Vagina (tissue), 2 donors: ENCODE measurements at places on chromosomes 6 and 20. TPM values are rescaled to one million over a fixed set of nuclear protein-coding genes. Genes with fewer than 3 reads are reported as not detected.

- no peak for DNase-seq
Measured at GRCh38 chr20:44419131-44419844, 56.4 kb upstream of the TTPAL start.

DNA sequence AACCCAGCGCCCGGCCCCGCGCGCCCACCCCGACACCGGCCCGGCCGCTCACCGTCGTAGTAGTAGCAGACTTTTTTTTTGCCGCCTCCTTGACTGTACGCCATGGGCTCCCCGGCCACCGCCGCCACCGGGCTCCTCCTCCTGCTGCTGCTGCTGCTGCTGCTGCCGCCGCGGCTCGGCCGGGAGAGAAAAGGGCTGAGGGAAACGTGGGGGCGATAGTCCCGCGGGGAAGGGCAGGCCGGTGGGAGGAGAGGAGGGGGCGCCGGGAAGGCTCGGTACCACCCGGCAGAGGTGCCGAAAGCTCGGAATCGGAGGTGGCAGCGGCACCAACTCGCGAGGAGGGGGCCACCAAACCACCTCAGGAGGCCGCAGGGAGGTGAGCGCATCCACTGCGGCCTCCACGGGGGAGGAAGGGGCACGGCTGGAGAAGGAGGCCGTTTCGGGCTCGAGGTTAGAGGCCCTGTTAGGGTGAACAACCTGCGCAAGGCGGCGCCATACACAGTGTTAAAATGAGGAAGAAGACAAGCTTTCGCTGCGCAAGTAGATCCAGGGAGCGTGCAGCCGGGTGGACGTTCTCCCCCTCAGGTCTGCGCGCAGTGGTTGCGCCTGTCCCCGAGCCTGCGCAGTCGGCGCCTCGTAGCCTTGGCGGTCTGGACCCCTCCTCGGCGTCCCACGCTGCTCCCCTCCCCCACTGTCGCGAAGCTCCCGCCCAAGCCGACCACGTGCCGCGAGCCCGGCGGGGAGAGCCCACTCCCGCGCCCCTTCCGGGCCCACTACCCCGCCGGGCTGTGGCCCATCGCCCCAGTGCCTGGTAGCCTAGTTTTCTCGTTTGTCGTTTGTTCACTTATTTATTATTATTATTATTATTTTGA is at the start of gene HDAC2:
TSS of gene HDAC2 (minus strand) at position 344 of the 872 bp plus-strand sequence. CDS start at position 104, 240 bp downstream.
- no peak for DNase-seq

GRCh38 chr6:154653385-154653784 is 79.8 kb upstream of the SCAF8 start:
- DNase-seq: no peak

DNA sequence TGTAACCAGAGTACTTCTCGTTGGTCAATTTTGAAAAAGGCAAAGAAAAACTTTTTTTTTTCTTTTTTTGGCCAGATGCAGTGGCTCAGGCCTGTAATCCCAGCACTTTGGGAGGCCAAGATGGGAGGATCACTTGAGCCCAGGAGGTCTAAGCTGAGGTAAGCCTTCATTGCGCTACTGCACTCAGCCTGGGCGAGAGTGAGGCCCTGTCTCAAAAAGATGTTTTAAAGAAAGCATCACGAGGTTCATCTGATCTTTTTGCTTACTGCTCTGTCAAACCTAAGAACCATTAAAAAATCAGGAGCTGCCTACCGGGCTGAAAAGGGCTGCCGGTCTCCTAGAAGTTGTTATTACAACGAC is 607 bp downstream of the LYRM2 start:
- no peak for DNase-seq

Gene PTCRA
- total RNA-seq: not detected

Gene LY6G6D
- total RNA-seq: not detected

Gene CDH4
- total RNA-seq: 0.25 TPM

- DNase-seq: no peak
Measured at GRCh38 chr6:131013495-131013894, 49.5 kb downstream of the EPB41L2 start.

Gene SIRPD
- total RNA-seq: not detected

DNA sequence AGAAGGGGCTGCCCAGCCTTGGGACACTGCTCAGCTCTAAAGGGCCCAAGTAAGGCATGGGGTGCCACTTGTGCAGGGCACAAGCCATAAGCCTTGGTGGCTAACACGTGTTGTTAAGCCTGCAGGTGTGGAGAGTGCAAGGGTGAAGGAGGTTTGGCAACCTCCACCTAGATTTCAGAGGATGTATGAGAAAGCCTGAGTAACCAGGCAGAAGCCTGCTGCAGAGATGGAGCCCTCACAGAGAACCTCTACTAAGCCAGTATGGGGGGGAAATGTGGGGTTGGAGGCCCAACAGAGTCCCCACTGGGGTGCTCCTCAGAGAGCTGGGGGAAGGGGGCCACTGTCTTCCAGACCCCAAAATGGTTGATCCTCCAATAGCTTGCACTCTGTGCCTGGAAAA is 32.6 kb downstream of the SERINC1 start:
- DNase-seq: no peak

Gene PRDM13
- not detected for total RNA-seq

Gene SLC16A10
- total RNA-seq: 5.4 TPM

Gene INSM1
- total RNA-seq: not detected

GRCh38 chr20:32454164-32455145 is 96.3 kb downstream of the ASXL1 start:
- no peak for DNase-seq

DNA sequence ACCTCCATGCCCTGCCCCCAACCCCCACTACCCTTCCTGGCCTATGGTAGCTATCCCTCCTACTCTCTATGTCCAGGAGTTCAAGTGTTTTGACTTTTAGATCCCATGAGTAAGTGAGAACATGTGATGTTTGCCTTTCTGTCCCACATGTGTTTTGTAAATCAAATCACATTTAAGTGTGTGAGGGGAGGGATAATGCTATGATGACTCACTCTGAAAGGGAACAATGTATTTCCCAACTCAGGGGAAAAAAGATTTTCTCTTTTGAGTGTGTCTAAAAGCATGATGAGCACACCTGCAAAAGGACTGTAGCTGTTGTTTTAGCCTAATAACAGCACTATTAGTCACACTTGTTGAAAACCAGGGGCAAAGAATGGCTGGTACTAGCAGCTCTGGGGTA is 193.7 kb downstream of the GJA10 start:
- no peak for DNase-seq

GRCh38 chr20:19828232-19828631 is 70.2 kb downstream of the RIN2 start:
- DNase-seq: no peak

DNA sequence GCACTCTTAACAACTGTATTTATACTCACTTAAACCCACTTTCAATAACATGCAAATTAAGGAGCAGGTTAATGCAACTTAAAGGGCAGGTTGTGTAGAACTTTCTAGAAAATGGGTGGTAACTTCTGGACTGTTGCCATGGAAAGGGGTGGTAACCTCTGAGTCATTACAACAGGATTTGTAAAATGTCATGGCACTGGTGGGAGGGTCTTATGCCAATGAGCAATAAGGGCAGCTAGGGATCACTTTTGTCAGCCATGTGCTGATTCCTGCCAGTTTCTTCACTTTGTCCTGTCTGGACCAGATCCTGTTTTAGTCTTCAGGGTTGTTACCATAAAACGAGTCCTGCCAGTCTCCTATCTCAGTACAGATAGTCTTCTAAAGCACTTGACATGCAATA is 560.5 kb upstream of the PTCHD4 start:
- DNase-seq: no peak

GRCh38 chr20:21225215-21225947 is 77.8 kb upstream of the XRN2 start:
- no peak for DNase-seq

Gene SLCO4A1
- 45.9 TPM for total RNA-seq

Gene ABHD16B
- not detected for total RNA-seq

DNA sequence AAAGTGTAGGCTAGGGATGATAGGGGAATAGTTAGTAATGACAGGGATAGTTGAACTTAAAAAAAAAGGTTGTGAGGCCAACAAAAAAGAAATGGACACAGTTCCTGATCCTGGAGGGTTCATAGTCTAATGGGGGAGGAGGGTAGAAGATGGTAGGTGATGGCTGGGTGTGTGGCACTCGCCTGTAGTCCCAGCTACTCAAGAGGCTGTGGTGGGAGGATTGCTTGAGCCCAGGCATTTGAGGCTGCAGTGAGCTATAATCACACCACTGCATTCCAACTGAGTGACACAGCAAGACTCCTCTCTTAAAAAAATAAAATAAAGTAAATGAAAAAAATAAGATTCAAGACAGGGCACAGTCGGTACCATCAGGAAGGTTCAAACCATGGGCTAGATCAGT is 2.4 kb upstream of the MICB start:
- no peak for DNase-seq

- no peak for DNase-seq
Measured at GRCh38 chr20:52496191-52496590, 304.6 kb upstream of the ZFP64 start.
